Activated T-helper 17 cell treated with anti-CD3 and anti-CD28 coated beads, Interleukin-2, amount 50 U/mL, for 72 hours (primary cell): ENCODE measurements at places on chromosomes 2 and 18. TPM values are rescaled to one million over a fixed set of nuclear protein-coding genes. Genes with fewer than 3 reads are reported as not detected.

The RGPD8 gene
- total RNA-seq, result 9.5 TPM

The ASB18 gene
- not detected for total RNA-seq

The GALR1 gene
- total RNA-seq, result not detected

The SLC11A1 gene
- 0.09 TPM for total RNA-seq

The ELOA2 gene
- total RNA-seq, result not detected

The GNLY gene
- total RNA-seq, result 32.4 TPM

The DCC gene
- not detected for total RNA-seq

The CXCR1 gene
- not detected for total RNA-seq

The PCARE gene
- not detected for total RNA-seq

The DPYSL5 gene
- not detected for total RNA-seq

The PROC gene
- total RNA-seq, result not detected

The SAG gene
- 1.7 TPM for total RNA-seq

The LOXHD1 gene
- not detected for total RNA-seq

GRCh38 chr2:48525269-48525943 is 4.5 kb upstream of the STON1 start:
- no peak for ATAC-seq

DNA sequence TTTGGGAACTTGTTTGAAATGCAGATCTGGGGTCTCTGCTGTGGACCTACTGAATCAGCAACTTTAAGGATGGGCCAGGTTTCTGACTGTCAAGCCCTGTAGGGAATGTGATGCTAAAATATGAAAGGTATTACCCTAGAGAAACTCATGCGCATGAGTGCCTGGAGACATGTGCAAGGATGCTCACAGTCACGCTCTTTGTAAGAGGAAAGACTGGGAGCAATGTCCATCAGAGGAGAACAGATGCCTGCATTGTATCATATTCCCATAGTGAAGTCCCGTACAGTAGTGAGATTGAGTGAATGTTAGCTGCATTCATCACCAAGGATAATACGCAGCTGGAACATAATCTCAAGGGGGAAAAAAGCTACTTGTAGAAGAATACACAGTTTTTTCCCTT is 14.1 kb downstream of the ZNF407 start:
- ATAC-seq, result no peak

DNA sequence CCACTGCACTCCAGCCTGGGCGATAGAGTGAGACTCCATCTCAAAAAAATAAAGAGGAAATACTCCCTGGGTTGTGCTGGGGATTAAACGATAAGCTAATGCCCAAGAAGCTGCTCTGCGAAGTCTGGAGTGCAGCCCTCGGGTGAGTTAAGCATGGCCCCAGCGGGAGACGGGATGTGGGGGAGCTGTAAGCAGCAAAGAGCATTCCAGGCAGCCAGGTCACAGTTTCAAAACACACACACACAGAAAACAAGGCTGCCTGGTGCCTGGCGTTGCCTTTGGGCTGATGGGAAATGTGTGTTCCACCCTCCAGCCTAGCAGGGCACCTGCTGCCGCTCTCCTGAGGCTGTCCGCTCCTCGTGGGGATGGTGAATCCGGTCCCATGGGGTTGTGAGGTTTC is 24.1 kb downstream of the ODC1 start:
- ATAC-seq, result no peak

DNA sequence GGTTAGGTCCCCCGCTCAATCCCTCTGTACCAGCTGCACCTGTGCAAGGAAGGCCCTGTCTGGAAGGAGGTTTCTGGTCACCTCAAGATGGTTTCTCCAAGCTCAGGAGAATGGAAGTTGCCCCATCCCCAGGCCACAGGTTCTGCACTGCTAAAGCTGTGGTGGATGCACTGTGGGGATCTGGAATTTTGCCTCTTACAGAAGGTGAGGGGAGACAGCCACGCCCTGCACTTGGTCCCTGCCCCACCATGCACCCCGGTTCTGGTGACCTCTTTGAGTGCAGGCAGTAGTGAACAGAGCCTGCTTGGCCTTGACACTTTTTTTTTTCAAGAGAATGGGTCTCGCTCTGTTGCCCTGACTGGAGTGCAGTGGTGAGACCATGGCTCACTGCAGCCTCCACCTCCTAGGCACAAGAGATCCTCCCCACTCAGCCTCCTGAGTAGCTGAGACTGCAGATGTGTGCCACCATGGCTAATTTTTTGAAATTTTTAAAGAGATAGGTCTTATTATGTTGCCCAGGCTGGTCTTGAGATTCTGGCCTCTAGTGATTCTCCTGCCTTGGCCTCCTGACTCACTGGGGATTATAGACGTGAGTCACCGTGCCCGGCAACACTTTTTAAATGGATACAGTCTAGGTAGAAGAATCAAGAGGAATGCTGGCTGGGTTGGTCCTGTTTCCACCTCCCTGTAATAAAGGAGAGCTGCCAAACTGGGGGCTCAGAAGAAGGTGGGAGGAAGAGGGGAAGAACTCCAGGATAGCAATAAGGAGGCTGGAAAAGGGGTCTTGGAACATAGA is 5.8 kb upstream of the NT5DC4 start:
- ATAC-seq, result no peak

DNA sequence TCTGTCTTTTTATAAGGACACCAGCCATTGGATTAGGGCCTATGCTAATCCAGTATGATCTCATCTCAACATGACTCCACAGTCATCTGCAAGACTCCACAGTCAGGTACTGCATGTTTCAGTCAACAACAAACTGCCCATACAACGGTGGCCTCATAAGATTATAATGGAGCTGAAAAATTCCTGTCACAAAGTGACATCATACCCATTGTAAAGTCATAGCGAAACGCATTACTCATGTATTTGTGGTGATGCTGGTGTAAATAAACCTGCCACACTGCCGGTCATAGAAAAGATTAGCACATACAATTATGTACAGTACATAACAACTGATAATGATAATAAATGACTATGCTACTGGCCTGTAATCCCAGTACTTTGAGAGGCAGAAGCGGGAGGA is 102.2 kb downstream of the TEX51 start:
- ATAC-seq, result peak; percentile 95

DNA sequence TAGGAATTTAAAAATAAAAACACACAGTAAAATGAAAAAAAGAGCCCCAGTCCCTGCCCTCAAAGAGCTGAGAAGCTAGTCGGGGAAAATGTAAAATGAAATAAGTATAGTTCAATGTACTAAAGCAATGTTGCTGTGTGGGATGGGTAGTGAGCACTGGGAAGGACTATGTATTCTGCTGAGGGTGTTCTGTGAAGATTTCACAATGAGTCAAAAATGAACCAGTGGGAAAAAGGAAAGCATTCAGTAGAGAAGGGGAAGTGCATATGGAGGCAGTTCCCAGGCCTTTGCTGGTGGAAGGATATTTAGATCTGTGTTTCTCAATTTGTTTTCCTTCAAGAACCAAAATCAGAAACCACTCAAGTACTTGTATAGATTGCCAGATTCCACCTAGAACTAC is 1094.7 kb upstream of the KLHL29 start:
- ATAC-seq, result no peak

DNA sequence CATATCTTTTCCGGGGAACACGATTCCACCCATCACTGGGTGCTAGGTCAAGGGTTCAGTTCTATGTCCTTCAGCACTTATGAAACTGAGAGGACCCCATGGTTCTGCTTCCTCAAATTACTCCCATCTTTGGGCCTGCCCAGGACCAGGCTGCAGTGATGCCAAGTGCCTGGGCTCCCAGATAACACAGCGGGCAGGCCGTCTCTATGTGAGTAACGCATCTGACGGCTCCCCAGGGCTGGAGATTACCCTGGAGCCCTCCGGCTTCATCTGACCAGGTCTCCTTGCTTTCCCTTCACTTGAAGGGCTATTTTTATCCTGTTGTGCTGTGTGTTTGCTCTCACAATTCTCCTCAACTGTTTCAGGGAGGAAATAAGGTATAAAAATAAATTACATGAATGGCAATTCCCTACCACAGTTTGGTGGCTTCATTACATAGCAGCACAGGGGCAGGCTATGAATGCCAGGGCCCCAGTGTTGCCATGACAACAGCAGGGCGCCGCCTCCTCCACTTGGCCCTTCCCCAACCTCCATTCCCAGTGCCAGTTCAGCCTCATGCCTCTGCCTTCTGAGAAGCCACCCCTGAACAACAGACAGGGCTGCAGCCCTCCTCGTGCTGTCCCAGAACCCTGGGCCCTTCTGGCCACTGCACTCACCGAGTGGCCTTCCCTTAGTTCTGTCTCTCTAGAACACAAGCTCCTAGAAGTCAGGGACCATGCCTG is 25.4 kb upstream of the TMEM131 start:
- ATAC-seq, result no peak

- ATAC-seq, result peak; percentile 54
Observed at GRCh38 chr18:79404567-79404910, 8.8 kb downstream of the NFATC1 start.

- no peak for ATAC-seq
Observed at GRCh38 chr2:197075754-197076337, 149.3 kb upstream of the PGAP1 start.

- no peak for ATAC-seq
Observed at GRCh38 chr2:121955426-121955825, 200.0 kb downstream of the TSN start.

GRCh38 chr18:23179416-23179815 is 44.1 kb downstream of the CABLES1 start:
- no peak for ATAC-seq

GRCh38 chr2:202858601-202859000 is 13.0 kb downstream of the ICA1L start:
- ATAC-seq, result no peak

GRCh38 chr2:222747526-222748160 is 76.2 kb downstream of the MOGAT1 start:
- peak; percentile 24 for ATAC-seq

GRCh38 chr2:1974397-1974796 is 230.1 kb upstream of the PXDN start:
- no peak for ATAC-seq

GRCh38 chr2:102050854-102051391 is 59.2 kb downstream of the IL1R2 start:
- ATAC-seq, result no peak

DNA sequence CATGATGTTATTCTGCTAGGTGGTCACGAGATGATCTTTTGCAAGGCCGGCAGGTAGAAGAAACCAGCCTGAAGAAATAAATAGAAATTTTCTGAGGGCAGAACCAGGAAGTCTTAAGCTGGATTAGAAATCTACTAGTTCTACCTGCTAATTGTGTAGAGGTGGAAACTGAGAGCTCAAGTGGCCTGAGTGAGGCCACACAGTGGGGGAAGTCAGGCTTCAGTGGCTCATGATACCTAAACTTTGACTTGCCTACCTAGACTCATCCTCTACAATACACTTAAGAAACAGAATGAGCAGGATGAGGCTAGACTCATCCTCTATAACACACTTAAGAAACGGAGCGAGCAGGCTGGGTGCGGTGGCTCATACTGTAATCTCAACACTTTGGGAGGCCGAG is 134.9 kb upstream of the NDUFV2 start:
- no peak for ATAC-seq

DNA sequence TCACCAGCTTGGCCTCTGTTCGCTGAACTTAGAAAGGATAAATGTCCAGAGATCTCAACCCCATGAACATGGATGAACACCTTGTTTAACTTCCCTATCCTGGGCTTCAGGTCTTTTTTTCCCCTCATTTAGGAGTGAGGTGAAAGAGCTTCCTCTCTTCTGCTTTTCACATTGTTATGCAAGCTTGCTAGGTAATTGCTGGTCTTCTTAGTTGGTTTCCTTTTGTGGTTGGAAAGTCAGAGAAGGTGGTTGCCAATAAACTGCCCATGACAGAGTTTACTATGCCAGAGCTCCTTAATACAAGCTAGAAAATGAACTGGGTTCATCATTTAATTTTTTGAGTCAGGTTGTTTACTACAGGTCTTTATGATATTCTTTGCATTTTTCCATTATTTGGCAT is 16.6 kb downstream of the SLC9A4 start:
- no peak for ATAC-seq

GRCh38 chr18:12076424-12077140 is 17.1 kb upstream of the ANKRD62 start:
- ATAC-seq, result peak; percentile 23

DNA sequence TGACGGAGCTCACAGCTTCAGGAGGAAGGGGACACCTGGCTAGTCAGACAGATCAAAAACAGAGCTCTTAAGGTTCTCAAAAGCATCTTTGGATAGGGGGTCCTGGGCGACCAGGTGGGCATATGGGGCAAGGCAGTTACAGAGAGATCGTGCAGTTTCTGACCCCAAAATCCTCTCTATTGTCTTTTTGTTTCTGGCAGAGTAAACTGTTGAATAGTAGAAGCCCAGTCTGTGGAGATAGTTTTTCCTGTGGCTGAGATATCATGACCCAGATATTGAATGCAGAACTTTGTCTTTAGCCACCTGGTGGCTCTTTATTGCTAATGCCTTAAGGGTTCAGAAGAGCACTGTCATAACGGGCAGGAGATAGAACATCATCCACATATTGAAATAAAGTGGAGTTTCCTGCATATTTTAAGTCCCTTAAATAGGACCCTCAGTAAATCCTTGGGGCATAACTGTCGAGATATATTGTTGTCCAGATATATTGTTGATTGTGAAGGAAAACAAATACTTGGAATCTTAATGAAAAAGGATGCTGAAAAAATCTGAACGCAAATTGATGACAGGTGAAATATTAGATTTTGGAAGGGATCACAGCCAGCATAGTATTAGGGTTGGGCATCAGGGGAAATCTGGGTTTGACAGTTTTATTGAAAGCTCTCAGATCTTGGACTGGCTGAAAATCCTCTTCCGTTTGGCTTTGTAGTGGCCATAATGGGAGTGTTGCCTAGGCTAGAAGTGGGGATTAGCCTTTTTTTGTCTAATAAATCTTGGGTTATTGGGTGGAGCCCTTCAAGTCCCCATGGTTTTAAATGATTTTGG is 14.1 kb upstream of the ZDBF2 start:
- ATAC-seq, result peak; percentile 43

DNA sequence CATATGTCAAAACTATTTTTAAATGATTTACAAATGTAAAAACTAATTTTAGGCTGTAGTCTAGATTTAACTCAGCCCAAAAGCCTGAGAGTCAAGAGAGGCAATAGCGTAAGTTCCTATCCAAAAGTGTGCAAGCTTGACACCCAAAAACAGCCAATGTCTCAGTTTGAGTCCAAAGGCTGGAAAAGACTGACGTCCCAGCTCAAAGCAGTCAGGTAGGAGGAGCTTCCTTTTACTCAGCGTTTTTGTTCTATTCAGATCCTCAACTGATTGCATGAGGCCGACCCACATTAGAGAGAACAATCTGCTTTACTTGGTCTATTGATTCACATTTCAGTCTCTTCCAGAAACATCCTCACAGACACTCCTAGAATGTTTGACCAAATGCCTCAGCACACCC is 51.8 kb downstream of the MYL12B start:
- ATAC-seq, result no peak

GRCh38 chr2:172909454-172909853 is 166.2 kb upstream of the MAP3K20 start:
- ATAC-seq, result peak; percentile 18
